ENCODE measurements at places on chromosomes 12 and 14.

DNA sequence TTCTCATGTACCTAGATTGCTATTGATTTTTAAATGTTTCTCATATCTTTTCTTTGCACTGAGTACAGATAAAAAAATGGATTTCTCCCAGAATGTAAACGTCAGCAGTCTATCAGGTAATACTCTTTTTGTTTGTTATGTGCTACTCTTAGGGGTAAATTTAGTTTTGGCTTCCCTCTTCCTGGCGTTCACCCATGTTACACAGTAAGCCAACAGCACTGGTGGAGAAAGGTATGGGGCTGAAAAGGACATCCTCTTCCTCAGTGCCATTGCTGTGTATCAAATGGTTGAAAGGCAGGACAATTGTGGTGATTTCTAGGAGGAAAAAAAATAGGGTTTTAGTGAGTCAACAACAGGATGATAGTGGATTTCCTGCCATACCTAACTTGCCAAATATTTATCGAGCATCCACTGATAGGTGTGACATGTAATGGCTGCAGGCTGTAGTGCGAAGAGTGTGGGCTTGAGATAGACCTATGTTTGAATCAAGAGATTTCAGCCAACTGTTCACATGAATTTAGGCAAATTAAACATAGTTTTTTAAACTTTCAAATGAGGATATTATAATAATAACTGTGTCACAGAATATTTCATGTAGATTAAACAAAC, 7.5 kb downstream of the KLRF2 start:
- no peak for DNase-seq

DNA sequence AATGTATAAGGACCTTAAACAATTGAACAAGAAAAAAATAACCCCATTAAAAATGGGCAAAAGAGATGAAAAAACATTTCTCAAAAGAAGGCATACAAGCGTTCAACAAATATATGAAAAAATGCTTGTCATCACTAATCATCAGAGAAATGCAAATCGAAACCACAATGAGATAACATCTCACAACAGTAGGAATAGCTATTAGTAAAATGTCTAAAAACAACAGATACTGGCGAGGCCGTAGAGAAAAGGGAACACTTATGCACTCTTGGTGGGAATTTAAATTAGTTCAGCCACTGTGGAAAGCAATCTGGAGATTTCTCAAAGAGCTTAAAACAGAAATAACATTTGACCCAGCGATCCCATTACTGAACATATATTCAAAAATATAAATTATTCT, 769.8 kb upstream of the MGAT4C start:
- no peak for DNase-seq

DNA sequence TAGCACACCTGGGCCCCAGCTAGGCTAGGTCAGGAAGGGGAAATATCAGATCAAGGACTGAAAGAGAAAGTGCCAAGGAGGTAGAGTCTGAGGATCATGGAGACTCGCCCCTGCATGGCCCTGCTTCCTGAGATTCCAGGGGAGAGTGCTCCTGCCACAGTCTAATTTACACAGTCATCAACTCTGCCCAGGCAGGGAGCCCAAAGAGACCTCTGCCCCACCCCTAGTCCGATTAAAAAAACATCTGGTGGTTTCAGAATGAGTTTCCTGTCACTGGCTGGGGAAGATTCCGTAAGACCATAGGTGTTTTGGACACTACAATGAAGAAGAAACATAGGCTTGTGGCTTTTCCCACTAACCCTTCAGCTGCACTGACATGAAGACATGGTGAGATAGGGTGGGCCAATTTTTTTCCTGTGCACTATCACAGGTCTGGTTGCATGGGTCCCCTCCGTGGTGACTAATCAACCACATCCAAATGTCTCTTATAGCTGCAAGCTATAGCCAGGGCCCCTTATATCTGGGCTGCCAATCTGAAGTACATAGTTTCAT, 31.5 kb upstream of the GZMB start:
- no peak for DNase-seq

GRCh38 chr12:14403711-14404196, 38.3 kb downstream of the ATF7IP start:
- DNase-seq, result peak; percentile 68

DNA sequence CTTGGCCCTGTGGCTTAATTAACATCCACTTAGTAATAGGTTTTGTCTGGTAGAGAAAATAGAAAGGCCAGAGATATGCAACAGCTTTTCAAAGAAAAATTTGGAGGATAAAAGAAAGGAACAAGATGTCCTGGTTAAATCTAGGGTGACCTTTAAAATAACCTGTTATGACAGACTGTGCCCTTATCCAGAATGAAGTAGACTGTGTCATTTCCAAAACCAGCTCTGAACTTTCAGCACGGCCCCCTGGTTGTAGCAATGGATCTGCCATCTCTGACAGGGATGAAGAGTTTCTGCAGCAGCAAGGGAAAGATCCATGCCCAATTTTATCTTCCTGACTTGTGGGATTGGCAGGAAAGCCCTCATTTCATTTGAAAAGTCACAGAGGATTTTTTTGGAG, 5.1 kb downstream of the PLEKHG7 start:
- DNase-seq, result no peak

DNA sequence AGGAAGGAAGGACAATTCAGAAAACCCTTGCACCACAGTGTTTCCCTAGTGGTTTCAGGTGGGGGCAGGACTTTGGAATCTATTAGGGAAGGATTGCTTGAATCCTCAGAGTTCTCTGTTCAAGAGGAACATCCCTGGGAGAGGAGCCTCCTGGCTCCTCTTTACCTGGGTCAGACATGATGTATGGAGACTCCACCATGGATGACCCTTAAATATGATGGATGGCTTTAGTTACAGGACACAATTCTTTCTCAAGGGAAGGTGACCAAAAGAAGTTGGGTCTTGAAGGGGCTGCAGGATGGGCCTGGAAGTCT, 396.6 kb downstream of the NRXN3 start:
- DNase-seq, result no peak

- DNase-seq, result no peak
These were observed 240.8 kb upstream of the TMPO start for GRCh38 chr12:98274430-98275130.

DNA sequence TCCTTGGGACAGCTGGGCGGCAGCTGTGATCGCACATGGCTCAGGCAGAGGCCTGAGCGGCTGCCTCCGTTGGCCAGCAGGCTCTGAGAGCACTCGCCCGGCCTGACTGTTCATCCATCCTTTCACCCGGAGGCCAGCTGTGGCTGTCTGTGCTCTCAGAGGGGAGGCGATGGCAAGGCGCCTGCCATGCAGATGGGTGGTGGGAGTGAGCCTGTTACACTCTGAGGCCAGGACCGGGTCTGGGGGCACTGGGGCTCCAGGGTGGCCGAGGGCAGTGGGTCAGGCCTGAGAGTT, 292.3 kb downstream of the TMEM121 start:
- DNase-seq, result no peak

GRCh38 chr14:33315721-33316120, 377.0 kb downstream of the NPAS3 start:
- DNase-seq, result no peak

- no peak for DNase-seq
These were observed 1.9 kb upstream of the KRT85 start for GRCh38 chr12:52369211-52369610.

GRCh38 chr14:80545935-80546854, 334.9 kb upstream of the DIO2 start:
- DNase-seq, result no peak

- no peak for DNase-seq
These were observed 61.7 kb upstream of the NUDT4 start for GRCh38 chr12:93315907-93316622.

DNA sequence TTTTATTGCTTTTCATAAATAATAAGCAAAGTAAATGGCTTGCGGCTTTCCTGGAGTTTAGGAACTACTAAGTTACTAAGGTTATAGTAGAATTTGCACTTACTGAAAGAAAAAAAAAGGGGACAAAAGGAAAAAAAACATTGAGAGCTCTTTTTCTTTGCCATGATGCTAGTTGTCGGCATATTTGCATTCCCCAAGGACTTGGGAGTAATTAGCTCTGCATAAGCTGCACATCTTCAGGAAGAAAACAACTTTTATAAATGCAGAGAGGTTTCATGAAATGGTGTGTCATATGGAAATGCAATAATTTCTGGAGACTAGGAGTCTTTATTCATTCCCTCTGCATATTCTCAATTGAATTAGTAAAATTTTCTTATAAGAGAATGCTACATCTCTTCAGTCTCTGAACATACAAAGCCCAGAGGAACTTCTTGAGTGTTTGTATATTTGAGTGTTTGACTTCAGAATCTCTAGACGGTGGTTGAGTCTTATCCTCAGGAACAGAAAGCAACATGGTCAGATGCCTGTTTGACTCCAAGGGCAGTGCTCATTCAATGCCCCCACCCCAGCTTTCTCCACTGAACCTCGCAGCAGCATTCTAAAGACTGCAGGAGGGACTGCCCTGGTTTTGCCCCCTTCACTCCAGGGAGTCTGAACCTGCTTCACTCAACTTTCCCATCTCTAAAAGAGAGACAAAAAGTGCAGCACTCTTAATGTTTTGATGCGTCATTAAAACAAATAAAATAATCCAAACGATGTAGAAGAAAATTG, 158.9 kb upstream of the EEA1 start:
- DNase-seq, result no peak

- DNase-seq, result no peak
These were observed 1147.8 kb downstream of the FSCB start for GRCh38 chr14:43359317-43359716.

DNA sequence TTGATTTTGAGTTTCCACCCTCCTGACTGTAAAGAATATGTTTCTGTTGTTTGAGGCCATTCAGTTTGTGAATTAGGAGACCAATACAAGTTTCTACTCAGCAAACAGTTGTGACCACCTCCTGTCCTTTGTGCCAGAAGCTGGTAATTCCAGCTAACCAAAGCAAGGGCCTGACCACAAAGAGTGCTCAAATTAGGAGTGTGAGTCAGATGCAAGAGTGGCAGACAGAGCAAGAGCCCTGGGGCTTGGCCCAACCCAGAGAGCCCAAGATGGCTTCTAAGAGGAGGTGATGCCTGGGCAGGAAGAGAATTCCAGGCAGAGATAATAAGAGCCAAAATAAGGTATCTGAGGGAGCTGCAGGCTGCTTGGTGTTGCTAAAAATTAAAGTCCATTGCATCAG, 77.7 kb upstream of the C14orf132 start:
- no peak for DNase-seq

DNA sequence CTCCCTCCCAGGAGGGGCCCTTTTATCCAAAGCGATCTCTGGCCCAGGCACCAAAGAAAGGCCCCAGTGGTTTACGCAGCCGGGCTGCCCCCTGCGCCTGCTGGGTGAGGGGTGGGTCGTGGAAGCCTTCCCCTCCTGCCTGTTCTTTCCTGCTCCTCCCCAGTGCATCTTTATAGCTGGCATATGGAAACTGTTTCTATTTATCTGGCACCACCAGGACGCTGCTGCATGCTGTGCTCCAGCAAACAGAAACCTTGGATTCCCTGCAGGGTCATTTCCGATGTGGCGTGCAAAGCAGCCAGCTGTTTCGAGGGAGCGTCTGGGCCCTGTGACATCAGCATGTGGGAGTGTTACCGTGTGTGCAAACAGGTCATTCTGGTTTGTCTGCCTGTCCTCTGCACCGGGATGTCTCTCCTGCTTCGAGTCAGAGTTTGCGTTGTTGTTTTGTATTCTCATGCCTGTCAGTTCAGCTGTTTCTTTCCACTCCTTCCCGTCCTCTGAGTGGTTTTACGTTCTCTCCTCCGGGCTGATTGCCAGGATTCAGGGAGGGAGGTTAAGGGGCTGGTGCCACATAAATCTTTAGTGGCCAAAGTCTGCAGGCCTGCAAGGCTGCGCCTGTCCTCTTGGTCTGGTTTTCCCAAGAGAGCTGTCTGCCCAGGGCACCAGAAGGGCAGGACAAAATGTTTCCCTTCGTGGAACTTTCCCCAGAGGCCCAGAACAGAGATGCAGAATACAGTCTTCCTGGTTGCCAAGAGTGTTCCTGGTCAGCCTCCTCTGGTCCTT, 24.6 kb downstream of the TPCN1 start:
- peak; percentile 64 for DNase-seq

- DNase-seq, result no peak
These were observed 39.6 kb downstream of the CCDC85C start for GRCh38 chr14:99564256-99564925.

GRCh38 chr12:80175307-80175930, 76.1 kb downstream of the OTOGL start:
- no peak for DNase-seq

- no peak for DNase-seq
These were observed 124.4 kb downstream of the FUT8 start for GRCh38 chr14:65536781-65537423.

DNA sequence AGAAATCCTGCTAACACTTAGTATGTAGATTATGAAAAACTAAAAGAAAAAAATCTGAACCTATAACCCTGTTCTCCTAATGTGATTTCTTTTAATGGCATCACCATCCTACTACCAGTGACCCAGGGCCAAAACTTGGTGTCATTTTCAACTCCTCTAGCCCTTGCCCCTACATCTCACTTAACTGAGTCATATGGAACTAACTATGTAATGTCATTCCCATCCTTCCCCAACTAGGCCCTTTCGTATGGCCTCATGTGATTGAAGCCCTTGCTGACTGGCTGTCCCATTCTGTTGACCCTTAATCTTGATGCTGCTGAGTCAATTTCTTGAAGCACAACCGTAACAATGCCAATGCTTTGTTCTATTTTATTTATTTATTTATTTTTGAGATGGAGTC, 7.6 kb downstream of the DMAC2L start:
- DNase-seq, result peak; percentile 30

- DNase-seq, result peak; percentile 79
These were observed 106.0 kb upstream of the FAR2 start for GRCh38 chr12:29043069-29043468.

GRCh38 chr14:61234215-61234916, 46.8 kb downstream of the TMEM30B start:
- no peak for DNase-seq
